Pancreas (tissue), 10 donors: ENCODE measurements at places on chromosomes 6 and 20. TPM values are rescaled to one million over a fixed set of nuclear protein-coding genes. Genes with fewer than 3 reads are reported as not detected.

Gene ID4
- total RNA-seq: 14.5 TPM

Gene CASS4
- total RNA-seq: 1.6 TPM

Gene PROKR2
- not detected for total RNA-seq

Gene DEFB126
- not detected for total RNA-seq

Gene LST1
- 3.4 TPM for total RNA-seq
